ENCODE measurements at places on chromosomes 3 and 15. TPM values are rescaled to one million over a fixed set of nuclear protein-coding genes. Genes with fewer than 3 reads are reported as not detected.

The MCTP2 gene
- total RNA-seq = 1.5 TPM

The SH2D7 gene
- total RNA-seq = not detected

The HYAL3 gene
- total RNA-seq = 5.7 TPM

The ZPLD1 gene
- not detected for total RNA-seq

The SERPINI2 gene
- total RNA-seq = not detected

The ERC2 gene
- under 0.01 TPM for total RNA-seq

The KNG1 gene
- total RNA-seq = not detected

The NR1I2 gene
- total RNA-seq = not detected

The WDR93 gene
- total RNA-seq = not detected

The GPR149 gene
- total RNA-seq = not detected

The RAD51 gene
- 4.0 TPM for total RNA-seq

The CCR2 gene
- total RNA-seq = not detected

The ECE2 gene
- total RNA-seq = not detected

The MGA gene
- 35.8 TPM for total RNA-seq

The FANCD2OS gene
- total RNA-seq = not detected

The KIF7 gene
- total RNA-seq = 8.8 TPM

The CTXN2 gene
- total RNA-seq = not detected
